ENCODE measurements at places on chromosomes 12 and 14.
A peak's percentile ranks its signal among the peaks of the same experiment; 100 is the strongest.

GRCh38 chr12:52945389-52946232, 3.3 kb upstream of the KRT18 start:
- no peak for DNase-seq

GRCh38 chr14:35336494-35337268, 44.5 kb downstream of the PSMA6 start:
- DNase-seq = peak; percentile 96

GRCh38 chr14:105093431-105094192, 28.4 kb upstream of the GPR132 start:
- DNase-seq = no peak

- peak; percentile 73 for DNase-seq
Observed at GRCh38 chr12:124837958-124838803, 25.5 kb downstream of the SCARB1 start.

DNA sequence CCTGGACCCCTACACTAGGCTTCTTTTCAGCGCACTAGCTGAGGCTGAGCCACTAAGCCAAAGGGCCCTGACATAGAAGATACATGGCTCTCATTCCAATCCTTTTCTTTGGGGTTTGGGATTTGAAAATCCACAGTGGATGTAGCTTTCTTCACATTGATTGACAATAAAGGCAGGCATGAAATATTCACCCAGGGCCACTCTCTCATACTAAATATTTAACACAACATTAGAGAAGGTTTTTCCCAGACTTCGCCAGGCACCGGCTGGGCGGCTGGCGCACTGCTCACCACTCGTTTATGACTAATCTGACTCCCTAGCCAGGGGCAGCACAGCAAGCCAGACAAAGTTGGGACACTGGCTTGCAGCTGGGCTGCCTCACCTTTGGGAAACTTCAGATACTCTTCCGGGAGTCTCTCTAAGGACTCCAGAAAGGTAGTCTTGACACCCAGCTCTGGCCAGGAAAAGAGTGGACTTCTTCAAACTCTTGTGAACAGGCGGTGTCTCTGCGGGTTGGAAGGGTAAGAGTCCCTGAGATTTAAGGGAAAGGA, 699 bp upstream of the HOXC11 start:
- peak; percentile 82 for DNase-seq

GRCh38 chr14:35349496-35350365, 54.8 kb downstream of the NFKBIA start:
- no peak for DNase-seq

DNA sequence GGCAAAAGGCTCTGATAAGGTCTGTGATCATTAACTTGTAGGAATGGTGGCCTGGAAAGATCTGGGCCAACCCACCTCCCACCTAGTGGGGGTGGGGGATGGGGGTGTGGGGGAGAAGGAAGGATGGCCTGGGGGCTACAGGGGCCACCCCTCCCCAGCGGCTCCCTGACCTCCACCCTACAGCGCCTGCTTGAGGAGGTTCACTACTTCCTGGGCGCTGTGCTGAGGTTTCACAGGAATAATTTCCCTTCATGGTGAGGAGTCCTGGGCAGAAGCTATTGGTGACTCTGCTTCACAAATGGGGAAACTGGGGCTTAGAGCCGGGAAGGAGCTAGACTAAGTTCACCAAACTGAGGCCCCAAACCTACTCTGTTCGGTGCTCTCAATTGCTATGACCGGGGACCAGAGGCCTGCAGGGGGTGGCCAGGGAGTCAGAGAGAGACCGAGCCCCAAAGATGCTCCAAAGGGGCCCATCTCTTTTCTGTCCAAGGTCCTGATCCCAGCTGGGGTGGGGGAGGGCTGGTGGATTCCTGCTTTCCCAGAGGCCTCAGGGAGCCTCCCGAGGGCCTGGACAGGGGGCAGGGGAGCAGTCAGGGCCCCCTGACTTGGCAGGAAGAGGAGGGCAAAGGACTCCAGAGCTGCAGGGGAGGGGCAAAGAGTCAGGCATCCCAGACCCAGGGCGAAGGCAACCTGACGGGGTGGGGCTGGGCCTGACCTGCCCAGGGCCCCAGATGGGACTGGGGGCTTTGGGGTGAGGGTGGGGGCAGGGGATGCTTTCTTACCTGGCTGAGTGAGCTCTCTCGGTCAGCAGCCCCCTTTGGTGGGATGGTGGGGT, 1.7 kb downstream of the HNF1A start:
- no peak for DNase-seq

DNA sequence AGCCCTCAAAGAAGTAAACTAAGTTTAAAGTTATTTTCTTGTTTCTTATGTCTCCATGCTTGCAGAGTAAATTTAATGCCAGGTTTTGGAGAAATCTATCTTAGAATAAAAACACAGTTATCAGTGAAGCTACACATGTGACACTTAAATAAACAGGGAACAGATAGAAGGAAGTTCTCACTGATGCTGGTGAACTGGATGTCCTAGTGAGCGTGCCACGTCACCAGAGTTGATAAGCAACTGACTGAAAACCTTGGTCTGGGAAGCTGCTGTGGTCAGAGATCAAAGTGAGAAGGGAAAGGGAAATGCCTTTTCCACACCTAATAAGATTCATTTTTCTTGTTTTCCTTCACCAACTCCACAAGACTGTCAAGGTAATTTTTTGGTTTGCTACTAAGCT, 74.8 kb upstream of the PCED1B start:
- DNase-seq = no peak

GRCh38 chr12:76055393-76055792, 23.8 kb upstream of the PHLDA1 start:
- no peak for DNase-seq

DNA sequence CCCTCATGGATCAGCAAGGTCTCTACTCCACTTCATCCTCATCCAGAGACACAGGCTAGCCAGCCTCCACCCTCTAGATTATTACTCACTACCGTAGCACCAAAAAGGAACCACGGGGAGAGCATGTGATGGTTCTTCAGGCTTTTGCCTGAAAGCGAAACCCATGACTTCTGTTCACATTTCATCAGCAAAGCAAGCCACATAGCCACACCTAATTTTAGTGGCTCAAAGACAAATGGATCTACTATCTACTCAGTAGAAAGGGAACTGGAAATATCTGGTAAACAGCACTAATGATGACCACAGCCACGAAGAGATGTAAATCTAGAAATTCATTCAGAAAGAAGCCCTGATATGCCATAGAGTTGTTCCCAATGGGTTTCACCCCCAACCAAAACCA, 51.4 kb downstream of the VCPKMT start:
- peak; percentile 75 for DNase-seq

DNA sequence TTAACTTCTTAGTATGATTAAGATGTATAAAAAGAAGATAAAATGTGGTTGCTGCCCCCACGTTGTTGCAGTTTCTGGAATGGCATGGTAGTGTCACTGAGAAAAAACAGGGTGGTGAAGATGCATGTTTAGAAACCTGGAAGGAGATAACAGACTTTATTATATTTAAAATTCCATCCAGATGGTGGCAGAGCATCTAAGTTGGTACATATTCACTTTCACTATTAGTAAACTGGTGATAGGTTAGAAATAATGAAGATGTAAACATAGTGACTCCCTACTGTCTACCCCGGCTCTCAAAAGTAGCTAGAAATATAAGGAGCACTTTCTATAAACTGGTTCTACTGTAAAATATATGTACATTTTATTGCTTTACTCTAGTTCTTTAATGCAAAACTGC, 279.3 kb downstream of the NPAS3 start:
- no peak for DNase-seq

GRCh38 chr12:119308708-119309456, 25.6 kb upstream of the CCDC60 start:
- no peak for DNase-seq

GRCh38 chr12:62625228-62625627, 158.6 kb downstream of the MON2 start:
- DNase-seq = no peak

DNA sequence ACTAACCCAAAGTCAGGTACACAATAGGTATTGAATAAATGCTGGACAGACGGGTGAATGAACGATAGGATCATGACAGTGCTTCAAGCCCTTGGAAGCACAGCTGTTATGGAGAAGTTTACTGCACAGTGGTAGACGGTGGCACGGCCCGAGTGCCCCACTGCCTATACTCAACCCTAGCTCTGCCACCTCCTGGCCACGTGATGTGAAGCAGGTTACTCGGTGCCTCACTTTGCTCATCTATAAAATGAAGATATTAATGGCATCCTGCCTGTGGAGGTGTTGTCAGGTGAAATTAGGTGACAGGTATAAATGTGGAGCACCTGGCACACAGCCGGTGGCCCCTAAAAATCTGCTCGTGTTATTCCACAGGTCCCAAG, 5.8 kb downstream of the ASB2 start:
- no peak for DNase-seq

DNA sequence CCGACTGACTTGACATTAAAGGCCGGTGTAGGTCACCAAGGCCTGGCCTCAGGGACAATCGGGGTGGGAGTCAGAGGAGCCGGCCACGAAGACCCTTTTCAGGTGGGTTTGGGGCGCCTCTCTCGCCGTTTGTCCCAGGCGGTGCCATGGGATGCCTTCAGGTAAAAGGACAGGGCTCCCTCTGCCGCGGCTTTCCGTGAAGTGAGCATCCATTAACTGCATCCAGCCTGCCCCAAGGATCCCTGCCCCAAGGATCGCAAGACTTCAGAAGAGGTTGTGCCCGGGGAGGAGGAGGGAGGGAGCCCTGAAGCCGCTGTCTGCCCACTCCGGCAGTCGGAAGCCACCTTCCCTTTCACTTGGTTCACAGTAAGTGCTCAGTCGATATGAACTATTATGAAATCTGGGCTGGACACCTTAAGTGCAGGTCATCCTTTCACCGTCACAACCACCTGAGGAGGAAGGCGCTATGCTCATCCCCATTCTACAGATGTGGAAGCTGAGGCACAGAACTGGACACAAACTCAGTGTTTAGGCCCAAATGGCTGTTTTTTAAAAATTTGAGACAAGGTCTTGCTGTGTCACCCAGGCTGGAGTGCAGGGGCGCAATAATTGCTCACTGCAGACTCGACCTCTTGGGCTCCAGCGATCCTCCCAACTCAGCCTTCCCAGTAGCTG, 964 bp downstream of the SDS start:
- DNase-seq = no peak

DNA sequence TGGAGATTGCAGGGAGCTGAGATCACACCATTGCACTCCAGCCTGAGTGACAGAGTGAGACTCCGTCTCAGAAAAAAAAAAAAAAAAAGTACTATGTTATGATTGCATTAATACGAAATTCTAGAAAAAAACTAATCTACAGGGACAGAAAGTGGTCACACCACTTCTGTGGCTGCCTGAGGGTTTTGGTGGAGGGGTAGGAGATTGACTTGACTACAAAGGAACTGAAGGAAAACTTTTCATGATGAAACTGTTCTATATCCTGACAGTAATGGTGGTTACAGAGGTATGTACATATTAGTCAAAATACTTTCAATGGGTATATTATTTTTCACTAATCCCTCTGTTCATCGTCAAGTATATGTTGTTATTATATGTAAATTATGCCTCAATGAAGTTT, 42.1 kb downstream of the FOXN3 start:
- DNase-seq = no peak

DNA sequence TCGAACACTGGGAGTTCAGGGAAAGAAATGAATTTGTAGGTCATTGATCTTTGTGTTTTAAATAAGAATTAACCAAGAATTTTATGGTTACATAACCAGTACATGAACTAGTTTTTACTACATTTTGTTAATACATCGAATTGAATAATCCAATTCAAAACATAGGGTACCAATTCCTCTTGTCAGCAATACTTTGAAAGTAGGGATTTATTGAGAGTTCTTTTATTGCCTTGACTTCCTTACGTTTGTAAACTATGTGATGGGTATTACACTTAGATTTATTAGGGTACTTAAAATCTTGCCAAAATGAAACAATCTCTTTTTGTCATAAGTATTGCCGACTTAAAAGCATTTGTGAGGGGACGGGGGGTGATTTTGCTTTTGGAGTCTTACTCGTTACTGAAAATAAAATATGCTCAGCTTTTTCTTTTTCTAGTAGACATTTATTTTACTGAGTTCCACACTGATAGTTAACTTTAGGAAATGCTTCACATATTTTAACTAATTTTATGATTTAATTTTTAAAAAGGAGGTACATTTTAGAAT, 22.4 kb downstream of the SOCS2 start:
- no peak for DNase-seq

Measured in tibial artery (tissue), 4 donors.